ENCODE measurements at places on chromosomes 12 and 14.
A peak's percentile ranks its signal among the peaks of the same experiment; 100 is the strongest.

DNA sequence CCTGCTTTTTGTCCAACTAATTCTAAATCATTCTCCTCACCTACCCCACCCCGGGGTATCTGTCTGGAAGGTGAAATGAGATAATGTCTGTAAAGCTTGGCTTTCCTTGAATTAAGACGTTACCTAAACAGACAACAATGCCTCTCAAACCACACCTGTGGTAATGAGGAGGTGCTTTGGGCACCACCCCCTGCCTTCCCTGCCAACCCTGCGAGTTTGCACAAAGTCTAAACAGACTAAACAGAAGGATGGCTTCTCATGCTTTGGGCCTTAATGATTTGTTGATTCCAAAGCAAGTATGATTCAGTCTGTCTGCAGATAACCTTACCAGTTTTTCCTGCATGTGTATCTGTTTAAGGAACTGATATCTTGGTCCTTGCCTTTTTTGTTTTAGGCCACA lies 82.4 kb downstream of the ZFC3H1 start:
- no peak for DNase-seq

DNA sequence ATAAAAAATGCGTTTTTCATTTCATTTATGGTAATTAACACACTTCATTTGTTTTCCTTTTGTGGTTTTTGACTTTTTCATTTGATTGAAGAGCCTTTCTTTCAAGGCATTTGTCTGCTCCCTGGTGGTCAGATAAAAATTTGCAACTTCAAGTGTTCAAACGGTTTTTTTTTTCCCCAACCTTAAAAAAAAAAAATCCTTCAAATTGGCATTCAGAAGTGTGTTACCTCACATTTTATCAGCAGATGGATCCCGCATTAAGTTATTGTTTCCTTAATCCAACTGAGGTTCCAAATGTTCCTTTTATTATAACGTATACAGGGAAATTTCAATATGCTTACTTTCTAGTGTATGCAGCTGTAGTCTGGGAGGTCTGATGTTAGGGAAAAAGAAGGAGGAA lies 47.2 kb downstream of the MYF5 start:
- peak; percentile 13 for DNase-seq

- no peak for DNase-seq
These were observed 26.2 kb upstream of the GRIN2B start for GRCh38 chr12:14007639-14008038.

DNA sequence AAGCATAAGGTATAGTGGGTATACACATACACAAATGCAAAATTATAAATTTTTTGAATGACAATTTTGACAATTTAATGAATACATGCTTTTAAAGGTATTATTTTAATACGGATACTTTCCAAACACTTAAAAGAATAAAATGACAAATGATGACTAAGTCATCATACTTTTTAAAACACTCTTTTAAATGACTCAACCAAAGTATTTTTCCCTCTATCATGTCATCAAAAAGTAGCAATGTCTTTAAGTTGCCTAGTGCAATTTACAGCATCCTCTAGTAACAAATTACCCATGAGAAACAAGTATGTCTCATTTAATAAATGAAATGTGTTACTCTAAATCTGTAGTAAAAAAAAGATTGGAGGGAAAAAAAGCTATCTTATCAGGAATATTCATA lies 73.3 kb downstream of the RPS6KA5 start:
- DNase-seq = no peak

DNA sequence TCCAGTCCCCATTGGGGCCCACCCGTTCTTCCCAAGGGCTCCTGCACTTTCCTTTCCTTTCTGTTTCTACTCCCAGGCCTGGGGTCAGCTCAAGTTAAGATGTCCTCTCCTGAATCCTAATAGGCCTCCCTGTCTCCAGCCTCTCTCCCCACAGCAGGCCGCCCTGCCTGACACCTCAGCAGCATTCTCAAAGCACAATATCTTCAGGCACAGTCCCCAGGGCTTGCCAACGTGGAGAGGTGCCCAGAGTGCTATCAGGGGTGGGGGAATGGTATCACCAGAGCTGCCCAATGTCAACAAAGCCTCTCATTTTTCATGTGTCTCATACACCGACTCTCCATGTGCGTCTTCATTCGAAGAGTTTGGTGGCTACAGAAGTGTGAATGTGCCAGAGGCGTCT lies 123.0 kb downstream of the FOXN3 start:
- no peak for DNase-seq

DNA sequence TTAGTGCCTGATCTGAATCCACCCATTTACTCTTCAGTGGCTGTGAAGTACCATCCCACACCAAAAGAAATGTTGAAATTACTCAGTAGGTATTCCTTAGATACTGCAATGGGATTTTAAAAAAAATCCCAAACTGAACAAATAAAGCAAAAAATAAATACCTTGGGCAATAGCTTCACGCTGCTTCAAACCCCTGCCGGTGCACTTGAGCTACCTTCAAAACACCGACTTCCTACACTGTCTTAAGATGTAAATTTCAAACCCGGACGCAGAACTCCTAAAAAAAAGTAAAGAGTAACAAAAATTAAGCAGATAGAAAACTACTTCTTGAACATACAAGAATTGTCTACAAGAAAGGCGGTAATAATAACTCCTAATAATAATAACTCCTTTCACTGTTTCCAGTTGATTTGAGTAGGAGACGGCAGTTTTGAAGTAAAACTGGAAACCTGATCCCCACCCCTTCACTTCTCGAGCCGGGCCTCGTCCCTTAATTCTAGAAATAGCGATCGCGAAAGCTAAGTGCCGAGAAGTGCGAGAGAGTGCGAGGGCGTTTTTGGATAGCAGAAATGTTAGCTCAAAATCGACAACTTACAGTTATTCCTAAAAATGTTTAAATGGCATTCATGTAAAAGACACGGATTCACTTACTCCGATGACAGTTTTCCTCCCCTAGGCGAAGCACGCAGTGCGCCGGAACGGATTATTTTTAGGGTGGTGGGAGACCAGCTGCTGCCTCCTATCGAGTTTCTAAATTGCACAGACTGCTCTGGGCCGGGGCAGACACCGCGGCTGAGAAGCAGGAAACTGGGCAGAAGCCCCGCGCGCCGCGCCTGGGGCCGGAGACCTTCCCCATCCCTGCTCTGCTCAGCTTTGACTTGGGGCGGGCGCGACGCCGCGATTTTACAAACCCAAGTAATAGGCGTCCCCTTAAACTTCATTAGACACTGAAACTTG lies at the start of gene ABCC9:
Gene ABCC9, minus strand, starts transcription at position 878 of the 957 bp plus-strand sequence. CDS start 4,752 bp downstream, outside the sequence.
- no peak for DNase-seq

GRCh38 chr14:73325063-73325462 lies 87.8 kb downstream of the PAPLN start:
- no peak for DNase-seq

DNA sequence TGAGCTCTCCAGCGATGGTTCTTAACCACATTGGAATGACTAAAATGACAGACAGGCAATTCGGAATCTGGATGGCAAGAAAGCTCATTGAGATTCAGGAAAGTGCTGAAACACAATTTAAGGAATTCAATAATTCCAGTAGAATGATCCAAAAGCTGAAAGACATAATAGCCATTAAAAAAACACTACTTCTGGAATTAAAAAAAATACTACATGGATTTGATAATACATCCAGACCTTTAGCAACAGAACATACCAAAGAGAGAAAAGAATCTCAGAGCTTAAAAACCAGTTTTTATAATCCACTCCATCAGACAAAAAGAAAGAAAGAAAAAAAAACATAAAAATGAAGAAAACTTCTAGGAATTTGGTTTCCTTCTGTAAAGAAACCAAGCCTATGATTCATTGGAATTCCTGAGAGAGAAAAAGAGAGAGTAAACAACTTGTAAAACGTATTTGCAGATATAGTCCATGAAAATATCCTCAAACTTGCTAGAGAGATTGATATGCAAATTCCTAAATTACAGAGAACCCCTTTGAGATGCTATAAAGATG lies 52.8 kb downstream of the SLCO1B1 start:
- DNase-seq = no peak

- DNase-seq = no peak
These were observed 161.8 kb upstream of the IGF1 start for GRCh38 chr12:102642199-102642598.

GRCh38 chr12:16555630-16556029 lies 50.3 kb downstream of the LMO3 start:
- DNase-seq = no peak

DNA sequence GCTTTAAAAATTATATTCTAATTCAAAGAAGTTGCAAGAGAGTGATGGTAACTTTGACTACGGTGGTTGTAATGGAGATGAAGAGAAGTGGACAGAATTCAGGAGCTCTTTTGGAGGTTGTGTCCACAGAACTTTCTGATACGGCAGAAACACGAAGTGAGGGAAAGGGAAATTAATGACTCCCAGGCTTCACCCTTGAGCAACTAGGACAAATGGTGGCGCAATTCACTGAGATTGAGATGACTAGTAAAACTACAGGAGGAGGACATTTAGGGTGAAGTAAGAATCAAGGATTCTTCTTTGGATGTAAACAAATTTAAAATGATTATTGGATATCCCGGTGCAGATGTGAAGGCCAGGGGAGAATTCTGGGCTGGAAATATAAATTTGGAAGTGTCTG lies 212.6 kb downstream of the PTPRO start:
- DNase-seq = no peak

DNA sequence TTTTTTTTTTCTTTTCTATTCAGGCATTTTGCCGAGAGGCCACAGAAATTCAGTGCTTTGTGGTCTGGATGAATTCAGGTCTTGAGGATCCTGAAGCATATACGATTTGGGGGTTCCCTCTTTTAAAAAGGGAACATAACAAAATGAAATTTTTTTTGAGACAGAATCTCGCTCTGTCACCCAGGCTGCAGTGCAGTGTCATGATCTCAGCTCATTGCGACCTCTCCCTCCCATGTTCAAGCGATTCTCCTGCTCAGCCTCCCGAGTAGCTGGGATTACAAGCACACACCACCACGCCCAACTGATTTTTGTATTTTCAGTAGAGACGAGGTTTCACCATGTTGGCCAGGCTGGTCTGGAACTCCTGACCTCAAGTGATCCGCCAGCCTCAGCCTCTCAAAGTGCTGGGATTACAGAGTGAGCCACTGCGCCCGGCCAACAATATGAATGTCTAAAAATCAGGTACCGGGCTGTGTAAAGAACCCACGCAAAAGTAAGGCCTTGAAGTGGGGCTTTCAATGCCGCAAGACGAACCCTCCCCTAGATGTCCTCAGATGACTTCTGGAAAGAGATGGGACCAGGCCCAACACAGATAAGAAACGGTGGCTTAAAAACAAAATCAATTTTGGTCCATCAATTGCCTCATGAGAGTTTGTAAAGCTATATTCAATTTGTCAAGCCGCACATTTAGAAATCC lies 30.0 kb downstream of the TESC start:
- no peak for DNase-seq

GRCh38 chr12:12216349-12217017 lies 50.4 kb downstream of the LRP6 start:
- no peak for DNase-seq

DNA sequence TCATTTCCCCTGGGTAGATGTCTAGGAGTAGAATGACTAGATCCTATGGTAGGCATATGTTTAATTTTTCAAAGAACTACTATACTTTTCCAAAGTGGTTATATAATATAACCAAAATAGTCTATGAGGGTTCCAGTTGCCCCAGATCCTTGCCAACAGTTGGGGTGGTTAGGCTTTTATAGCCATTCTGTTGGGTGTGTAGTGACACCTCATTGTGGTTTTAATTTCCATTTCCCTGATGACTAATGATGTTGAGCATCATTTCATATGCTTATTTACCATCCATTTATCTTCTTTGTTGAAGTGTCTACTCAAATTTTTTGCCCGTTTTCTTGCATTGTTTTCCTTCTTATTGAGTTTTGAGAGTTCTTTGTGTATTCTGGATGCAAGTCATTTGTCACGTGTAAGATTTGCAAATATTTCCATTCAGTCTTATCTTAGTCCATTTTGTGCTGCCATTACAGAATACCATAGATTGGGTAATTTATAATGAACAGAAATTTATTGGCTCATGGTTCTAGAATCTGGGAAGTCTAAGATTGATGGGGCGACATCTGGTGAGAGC lies 4.7 kb downstream of the SYNE2 start:
- DNase-seq = no peak

DNA sequence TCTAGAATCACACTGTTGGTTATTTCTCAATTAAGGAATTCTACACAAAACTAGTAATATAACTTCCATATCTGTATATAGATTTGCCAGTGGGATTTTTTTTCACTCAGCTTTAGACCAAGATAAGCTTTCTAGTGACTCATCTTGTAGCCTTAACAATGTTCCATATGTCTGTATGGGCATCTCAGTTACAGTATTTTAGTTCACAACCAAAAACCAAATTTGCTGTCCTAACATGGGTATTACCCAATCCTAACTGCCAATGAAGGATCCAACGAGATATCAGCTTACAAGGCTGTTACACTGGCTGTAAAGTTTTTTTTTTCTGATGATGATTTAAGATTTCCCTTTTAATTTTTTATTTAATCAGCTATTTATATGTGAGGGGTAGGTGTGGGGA lies 31.5 kb upstream of the KRR1 start:
- DNase-seq = no peak
